HL-60 (cell line): ENCODE measurements at places on chromosomes 2 and 18.

DNA sequence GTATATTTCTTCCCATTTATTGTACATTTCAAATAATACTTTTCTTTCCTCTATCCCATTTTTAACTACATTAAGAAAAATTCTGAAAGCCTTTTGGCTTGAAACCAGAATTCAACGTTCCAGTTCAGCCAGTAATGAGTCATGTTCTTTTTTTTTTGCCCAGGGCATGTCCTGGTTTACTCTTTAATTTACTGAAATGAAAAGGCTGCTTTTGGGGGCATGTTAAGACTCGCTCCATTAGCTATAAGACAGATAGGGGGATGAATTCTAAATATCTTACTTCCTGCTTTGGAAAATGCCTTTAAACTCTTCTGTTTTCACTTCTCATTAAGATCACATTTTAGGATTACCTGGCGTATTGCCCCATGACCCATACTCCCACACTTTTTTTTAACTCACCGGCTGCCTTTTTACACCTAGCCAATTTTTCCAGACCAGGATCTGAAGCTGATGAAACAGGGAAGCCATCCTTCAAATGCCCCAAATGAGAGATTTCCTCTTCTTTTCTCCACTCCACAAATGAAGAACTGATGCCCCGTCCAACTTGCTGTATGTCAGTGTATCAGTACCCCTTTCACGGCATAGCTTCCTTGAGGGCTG, 585 bp downstream of the ABCA12 start:
- DNase-seq, result no peak

DNA sequence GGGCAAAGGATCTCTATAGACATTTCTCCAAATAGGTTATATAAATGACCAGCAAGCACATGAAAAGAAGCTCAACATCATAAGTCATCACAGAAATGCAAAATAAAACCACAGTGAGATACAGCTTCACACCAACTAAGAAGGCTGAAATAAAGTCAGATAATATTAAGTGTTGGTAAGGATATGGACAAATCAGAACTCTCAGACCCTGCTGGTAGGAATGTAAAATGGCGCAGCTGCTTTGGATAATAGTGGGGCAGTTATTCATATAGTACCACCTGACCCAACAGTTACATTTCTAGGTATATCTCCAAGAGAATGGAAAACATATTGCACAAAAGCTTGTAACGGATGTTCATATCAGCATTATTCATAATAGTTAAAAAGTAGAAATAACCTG, 14.0 kb downstream of the EPB41L5 start:
- no peak for DNase-seq

- no peak for DNase-seq
Observed at GRCh38 chr2:238403632-238404405, 22.9 kb upstream of the ASB1 start.

DNA sequence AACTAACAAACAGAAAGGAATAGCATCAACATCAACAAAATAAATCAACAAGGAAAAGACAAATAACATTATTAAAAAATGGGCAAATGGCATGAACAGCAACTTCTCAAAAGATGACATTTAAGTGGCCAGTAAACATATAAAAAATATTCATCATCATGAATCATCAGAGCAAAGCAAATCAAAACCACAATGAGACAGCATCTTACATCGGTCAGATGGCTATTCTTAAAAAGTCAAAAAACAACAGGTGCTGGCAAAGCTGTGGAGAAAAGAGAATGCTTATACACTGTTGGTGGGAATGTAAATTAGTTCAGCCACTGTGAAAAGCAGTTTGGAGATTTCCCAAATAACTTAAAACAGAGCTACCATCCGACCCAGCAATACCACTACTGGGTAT, 327.1 kb downstream of the CMPK2 start:
- DNase-seq, result no peak

DNA sequence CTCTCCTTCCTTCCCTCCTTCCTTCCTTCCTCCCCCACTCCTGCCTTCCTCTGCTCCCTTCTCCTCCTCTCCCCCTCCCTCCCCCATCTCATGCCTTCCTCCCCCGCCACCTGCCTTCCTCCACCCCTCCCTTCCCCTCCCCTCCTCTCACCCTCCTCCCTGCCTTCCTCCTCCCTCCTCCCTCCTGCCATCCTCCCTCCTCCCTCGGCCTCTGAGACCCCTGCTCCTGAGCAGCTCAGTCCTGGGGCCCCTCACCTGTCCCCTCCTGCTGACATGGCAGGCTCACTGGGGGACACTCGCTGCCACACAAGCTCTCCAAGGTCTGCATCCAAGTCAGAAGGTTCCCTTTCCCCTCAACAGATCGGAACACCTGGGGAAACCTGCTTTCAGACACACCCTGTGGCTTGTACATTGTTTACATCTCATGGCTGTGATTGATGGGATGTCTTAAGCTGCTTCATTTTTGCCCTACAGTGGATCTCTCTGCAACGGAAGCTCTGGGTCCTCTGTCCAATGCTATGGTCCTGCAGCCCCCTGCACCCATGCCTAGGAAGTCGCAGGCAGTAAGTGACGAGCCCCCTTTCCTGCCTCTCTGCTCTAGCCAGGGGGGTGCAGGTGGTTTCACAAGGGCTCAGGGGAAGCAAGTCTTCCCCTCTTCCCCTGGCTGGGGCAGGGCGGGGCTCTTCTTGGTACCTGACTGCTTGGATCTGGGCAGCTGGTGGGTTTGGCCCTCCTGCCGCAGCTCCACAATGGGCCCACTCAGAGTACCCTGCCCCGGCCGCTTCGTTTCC, 22.9 kb downstream of the ITGB1BP1 start:
- no peak for DNase-seq
